NCI-H2171 (cell line): ENCODE measurements at places on chromosomes 7 and 10.

DNA sequence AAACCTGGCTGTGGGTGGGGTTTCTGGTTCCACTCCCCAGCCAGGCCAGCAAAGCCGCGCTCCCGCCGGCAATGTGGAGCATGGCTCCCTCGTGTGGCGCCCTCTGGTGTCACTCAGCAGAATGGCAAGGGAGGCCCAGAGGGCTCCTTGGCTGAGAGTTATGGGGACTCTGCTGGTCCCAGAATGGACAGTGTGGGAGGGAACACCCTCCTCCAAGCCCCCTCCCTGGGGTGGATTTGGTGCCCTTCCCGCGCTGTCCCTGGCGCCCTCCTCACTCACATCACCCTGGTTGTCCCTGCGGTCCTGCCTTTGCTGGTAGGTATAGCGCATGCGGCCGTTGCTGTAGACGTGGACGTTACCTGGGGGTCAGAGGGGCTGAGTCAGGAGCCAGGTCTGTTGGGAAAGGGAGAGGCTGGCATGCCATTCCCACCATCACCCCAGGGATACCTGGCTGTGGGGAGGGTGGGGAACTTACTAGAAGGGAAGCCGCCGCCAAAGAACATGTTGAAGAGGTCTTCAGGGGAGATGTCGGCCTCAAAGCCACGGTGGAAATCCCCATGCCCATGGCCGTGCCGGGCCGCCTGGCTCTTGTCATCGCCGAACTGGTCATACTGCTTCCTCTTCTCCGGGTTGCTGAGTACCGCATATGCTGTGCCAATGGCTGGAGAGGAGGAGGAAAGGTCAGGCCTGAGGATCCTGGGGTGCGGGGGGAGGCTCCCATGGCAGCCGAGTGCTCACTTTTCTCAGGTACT lies 14.0 kb downstream of the DNAJB12 start:
- DNase-seq = no peak

- peak; percentile 36 for DNase-seq
These were observed 48.7 kb upstream of the DYNC1I1 start for GRCh38 chr7:95723583-95724180.

DNA sequence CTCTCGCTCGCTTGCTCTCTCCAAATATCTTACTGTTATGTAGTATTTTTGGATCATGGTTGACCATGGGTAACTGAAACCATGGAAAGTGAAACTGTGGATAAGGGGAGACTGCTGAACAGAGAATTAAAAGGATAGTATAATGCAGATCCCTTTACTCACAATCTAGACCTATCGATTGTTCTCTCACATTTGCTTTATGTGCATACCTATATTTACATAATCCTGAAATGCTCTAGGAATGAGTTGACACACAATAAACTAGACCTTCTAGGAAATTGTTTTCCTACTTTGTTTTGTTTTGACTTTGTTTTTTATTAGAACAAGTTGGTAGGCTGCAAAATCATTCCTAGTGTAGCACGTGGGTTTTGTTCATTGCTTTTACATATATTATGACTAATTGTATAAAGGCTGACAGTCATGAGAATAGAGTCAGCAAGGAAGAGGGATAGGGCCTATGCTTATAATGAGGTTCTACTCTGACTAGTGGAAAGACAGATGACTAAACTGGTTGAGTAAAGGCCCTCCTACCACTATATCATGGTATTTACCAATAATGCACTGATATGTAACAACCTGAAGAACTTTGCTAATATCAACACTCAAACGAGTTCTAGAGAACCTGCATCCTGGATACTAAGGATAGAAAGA lies 175.3 kb upstream of the TARP start:
- no peak for DNase-seq

- DNase-seq = no peak
These were observed 1.5 kb downstream of the C1QL3 start for GRCh38 chr10:16519908-16520861.

DNA sequence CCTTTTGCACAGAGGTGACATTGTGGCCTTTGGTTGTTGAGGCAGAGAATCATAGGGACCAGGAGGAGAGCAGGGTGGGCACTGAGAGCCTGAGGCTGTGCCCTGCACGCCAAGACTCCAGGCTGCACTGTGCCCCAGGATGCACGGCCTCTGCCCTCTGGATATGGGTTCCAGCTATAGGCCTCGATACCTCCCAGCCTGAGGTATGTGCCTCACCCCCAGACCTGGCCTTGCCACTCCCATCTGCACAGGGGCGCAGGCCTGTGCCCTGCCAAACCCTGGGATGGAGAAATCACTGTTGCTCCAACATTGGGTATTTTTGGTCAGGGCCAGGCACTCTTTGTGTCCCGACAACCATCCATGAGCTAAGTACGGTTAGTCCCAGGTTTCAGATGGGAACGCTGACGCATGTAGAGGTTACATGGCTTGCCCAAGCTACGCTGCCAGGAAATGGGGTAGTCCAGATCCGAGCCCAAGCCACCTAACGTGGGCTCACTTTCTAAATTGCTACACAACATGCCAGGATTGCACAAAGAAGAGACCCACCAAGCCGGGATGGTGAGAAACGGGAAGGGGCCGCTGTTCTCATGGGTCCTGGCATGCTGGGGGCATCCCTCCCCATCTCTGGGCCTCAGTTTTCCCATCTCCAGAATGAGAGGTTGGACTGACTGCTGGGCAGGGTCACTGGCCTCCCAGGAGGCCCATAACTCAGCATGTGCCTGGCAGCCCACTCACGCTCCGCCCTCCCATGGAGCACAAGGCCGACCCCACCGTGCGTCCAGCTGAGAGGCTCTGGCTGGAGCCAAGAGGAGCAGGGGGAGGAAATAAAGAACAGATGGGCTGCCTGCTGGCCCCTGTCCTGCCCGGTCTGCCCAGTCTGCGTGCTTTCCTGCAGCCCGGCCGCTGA lies 44.2 kb downstream of the ZCCHC24 start:
- no peak for DNase-seq
